ENCODE measurements at places on chromosomes 1 and 21.

- DNase-seq = no peak
Measured at GRCh38 chr1:116987256-116987555, 14.4 kb upstream of the CD101 start.

DNA sequence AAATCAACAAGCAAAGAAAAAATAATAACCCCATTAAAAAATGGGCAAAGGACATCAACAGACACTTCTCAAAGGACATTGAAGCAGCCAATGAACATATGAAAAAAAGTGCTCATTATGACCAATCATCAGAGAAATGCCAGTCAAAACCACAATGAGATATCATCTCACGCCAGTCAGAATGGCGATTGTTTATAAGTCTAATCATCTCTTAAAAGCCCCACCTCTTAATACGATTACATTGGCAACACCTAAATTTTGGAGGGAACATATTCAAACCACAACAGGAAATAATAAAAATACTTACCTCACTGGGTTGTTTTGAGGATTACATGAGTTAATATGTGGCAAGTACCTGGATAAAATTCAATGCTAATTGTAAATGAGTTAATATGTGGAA lies 57.1 kb upstream of the PLPPR4 start:
- no peak for DNase-seq

GRCh38 chr21:27703791-27704190 lies 736.9 kb upstream of the ADAMTS5 start:
- DNase-seq = no peak

DNA sequence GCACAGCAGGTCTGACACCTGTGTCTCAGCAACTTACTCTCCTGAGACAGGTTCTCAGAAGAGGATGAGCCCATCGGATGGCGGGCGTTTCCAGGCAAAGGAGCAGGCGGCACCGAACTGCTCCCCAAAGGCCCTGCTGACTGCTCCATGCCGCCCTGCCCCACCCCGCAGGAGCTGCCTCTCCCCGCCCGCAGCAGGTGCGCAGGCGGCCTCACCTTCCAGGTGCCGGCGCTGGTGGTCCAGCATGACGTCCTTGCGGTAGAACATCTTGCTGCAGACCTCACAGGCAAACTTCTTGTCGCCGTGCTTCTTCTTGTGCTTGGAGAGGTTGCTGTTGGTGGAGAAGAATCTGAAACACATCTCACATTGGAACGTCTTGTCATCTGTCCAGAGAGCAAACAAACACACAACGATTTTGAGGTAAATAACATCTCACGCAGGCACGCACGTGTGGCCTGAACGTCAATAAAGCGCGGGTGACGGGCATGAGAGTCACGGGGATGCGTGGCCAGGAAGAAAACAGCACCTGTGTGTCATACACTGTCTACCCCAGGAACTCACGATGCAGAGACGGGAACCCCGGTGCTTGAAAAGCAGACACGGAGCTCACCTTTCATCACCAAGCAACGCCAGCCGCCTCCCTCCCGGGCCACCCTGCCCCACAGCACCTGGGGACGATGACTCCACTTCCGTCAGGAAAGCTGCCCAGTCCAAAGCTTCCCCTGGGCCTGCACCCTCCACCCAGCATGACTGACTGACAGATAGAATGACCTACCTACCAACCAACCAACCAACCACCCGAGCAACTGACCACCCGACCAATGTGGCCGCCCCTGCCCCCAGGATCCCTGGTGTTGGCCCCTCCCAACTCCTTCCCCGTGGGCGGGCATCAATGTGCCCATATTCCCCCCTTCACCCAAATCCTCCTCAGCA lies 50.9 kb downstream of the PRDM15 start:
- DNase-seq = no peak

GRCh38 chr1:114088392-114089299 lies 65.0 kb downstream of the SYT6 start:
- no peak for DNase-seq

GRCh38 chr21:21216047-21216446 lies 217.8 kb downstream of the NCAM2 start:
- no peak for DNase-seq

GRCh38 chr1:160741612-160742348 lies 2.7 kb downstream of the SLAMF7 start:
- no peak for DNase-seq

DNA sequence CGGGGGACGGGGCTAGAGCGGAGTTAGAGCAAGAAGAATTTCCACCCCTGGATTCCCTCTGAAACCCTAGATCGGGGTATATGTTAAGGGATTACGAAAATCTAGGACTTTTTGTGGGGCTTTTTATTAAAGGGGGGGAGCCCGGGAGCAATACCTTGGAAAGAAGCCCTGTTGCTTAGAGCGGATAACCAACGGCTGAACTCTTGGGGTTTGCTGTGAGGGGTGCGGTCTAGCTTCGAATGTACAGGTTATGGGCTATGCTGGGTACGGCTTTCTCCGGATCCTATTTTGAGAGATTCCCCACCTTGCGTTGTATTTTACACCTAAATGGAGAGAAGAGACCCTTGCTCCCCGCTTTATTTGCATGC lies 626 bp downstream of the DYRK3 start:
- no peak for DNase-seq

DNA sequence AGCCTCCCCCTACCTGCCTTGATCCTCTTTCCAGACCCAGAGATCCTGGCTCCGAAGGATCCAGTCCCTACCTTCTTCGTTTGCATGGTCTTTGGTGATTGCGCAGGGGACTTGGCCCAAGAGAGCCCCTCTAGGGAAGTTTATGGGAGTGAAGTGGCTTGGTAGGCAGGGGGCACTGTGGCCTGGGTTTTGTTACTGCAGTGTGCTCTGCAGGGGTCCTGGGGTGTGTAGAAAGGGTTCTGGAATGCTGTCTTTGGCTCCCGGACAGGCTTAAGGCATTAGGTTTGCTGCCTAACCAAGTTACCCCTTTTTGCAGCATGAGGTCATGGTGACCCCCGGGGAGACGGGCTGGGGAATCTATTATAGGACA lies 3.8 kb downstream of the ATP8B2 start:
- no peak for DNase-seq

DNA sequence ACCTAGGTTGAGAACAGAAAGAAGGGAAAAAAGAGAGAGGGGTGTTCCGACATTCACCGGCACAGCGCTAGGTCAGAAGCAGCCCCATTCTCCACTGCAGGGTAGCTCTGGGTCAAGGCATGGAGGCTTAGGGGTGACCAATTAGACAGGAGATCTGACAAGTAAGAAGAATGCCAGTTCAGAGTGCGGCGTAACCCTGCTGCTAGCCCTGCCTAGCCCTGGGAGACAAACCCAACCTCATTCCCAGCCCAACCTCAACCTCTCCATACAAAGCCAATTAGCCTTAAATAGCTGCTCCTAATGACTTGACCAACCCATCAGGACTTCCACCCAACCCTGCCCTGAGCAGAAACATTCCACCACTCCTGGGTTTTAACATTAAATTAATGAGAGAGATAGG lies 3.4 kb downstream of the PRELP start:
- no peak for DNase-seq

- DNase-seq = no peak
Measured at GRCh38 chr1:226164154-226164553, 22.4 kb downstream of the ACBD3 start.

GRCh38 chr1:178607718-178608408 lies 95.0 kb downstream of the TEX35 start:
- no peak for DNase-seq

DNA sequence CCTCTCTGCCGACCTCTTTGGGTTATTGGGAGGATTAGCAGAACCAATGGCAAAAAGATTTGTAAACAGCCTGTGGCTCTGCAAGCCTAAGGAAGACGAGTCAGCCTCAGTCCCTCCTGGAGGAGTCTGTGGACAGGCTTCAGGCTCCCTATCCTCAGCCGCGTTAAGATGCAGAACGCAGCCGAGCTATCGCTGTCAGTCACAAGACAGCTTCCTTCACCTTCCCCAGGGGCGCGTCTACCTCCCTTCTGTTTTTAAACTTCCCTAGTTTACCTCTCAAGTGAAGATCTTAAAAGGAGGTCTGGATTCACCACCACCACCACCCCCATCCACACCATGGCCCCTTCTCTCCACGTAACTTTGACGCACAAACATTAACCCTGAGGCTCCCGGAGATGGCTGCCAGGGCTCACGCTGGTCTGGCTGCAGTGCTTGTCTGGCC lies 738 bp downstream of the CAMK1G start:
- DNase-seq = no peak

DNA sequence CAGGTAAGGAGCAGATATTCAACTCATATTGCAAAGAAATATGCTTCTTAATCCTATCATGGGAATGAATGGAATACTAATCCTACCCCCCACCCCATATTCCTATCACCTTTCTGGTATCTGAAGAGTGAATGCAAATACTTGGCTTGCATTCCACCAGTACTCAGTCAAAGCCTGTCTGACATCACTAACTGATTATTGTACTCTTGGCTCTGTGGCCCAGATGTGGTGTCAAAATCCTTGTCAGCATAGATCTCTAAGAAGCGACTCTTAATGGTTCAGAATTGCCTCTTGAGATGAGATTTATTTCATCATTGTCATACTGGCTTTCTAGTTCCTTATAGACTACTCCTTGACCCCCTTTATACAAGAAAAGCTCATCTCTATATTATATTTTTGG lies 604.6 kb downstream of the ADGRL2 start:
- no peak for DNase-seq

- DNase-seq = no peak
Measured at GRCh38 chr1:180119837-180120236, 34.8 kb upstream of the QSOX1 start.

DNA sequence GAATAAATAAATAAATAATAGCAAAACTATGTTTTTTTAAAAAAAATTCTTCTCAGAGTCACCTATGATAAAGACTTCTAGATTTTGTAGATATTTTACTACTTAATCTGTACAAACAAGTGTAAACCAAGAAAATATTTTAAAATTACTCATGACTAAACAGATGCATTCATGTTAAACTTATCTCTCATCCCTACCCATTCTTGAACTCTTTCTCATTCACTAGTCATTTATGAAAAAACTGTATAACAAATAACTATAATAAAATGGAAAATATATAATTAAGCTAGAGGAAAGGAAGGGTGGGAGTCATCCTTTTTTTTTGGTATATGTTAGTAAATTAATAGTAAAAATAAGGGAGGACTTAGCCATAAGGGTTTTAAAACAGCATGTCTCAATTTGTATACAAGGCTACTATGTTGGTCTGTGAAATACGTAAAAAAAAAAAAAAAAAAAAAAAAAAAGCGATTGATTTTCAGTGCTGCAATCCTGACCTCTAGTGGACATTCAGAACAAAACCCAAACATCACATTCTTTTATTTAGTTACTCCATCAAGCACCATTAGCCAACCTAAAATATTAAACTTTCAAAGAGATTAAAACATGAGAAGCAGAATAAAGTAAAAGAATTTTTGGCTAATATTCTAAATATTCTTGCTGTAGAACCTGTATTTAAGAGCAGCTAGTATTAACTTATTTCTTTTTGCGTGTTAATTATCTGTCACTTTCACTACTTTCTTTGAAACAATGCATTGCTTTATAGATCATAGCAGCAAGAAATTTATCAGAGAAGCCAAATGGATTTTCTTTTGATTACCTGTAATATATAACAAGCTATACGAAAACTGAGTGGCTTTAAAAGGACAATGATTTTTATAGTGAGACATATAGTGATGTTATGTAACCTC lies 255.8 kb upstream of the CACYBP start:
- peak; percentile 45 for DNase-seq

GRCh38 chr1:67408148-67408547 lies 22.1 kb downstream of the SERBP1 start:
- DNase-seq = no peak

- no peak for DNase-seq
Measured at GRCh38 chr1:177859572-177859971, 110.3 kb downstream of the SEC16B start.

- no peak for DNase-seq
Measured at GRCh38 chr1:69611316-69611715, 43.6 kb downstream of the LRRC7 start.

DNA sequence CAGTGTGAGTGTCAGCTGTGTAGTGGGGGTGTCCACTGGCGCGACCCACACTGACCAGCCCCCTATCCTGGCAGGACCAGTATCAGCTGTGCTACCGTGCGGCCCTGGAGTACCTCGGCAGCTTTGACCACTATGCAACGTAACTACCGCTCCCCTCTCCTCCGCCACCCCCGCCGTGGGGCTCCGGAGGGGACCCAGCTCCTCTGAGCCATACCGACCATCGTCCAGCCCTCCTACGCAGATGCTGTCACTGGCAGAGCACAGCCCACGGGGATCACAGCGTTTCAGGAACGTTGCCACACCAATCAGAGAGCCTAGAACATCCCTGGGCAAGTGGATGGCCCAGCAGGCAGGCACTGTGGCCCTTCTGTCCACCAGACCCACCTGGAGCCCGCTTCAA lies 28.1 kb upstream of the KDM4A start:
- DNase-seq = no peak

- no peak for DNase-seq
Measured at GRCh38 chr1:2115008-2115641, 64.9 kb downstream of the PRKCZ start.

DNA sequence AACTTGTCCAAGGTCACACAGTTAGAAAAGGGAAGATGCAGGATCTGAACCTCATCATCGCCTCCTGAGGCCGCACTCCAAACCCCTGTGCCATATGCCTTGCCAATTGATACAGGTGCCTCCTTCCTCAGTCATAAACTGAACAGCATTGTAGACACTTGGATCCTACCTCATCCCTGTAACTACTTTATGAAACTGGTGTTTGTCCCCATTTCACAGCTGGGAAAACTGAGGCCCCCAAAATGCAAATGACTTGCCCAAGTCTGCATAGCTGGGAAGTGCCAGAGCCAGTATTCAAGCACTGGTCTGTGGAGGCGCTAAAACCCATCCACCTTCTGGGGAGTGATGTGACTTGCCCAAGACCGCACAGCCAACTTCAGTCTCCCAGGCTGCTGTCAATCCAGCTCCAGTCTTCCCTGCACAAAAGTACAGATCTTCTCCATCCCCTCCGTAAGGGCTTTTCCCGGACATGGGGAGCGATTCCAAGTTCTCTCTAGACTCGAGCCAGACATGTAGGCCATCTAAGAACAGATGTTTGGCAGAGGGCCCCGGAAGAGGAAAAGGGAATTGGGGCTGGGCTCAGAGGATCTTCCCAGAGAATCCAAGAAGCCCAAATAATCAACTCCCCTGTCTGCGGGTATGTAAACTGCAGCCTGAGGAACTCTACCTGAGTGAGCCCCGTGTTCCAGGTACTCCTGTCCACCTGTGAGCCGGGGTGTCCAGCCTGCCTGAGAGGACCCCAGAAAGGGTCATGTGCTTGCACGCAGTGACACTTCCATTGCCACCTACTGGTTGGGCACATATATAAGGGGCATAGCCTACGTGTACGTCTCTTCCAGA lies 60.5 kb downstream of the SYT2 start:
- DNase-seq = no peak

DNA sequence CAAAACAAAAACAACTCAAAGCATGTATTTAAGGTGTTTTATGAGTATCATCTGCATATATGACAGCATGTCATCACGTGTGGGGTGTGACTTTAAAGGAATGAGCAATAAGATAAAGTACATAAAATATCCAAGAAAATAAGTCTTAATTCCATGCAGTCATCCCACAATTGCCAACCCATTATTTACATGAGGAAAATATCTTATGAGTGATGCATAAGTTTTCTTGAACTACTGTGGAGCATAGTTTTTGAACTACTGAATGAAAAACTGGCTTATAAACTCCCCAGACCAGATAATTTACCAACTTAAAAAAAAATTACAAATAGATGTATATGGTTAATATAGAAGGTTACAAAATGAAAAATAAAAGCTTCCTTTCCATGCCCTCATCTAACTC lies 29.7 kb upstream of the MTMR11 start:
- no peak for DNase-seq
